ENCODE measurements at places on chromosomes 5 and 9.

DNA sequence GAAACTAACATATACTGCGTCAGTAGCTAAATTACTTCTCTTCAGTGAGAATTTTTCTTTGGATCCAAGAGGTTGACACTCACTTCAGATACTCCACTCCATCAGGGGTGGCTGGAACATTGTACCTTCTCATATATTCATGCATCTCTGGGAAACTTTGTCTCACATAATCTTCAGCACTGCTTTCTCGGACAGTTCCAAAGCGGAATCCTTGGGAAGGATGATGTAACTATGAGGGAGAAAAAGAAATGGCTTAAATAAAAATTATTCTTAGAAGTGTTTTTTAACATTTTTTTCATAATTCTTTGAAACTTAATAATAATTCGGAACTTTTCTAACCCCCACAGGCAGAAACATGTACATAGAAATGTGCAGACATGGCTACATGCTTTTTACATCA lies 33.4 kb upstream of the PPP3R2 start:
- no peak for DNase-seq

DNA sequence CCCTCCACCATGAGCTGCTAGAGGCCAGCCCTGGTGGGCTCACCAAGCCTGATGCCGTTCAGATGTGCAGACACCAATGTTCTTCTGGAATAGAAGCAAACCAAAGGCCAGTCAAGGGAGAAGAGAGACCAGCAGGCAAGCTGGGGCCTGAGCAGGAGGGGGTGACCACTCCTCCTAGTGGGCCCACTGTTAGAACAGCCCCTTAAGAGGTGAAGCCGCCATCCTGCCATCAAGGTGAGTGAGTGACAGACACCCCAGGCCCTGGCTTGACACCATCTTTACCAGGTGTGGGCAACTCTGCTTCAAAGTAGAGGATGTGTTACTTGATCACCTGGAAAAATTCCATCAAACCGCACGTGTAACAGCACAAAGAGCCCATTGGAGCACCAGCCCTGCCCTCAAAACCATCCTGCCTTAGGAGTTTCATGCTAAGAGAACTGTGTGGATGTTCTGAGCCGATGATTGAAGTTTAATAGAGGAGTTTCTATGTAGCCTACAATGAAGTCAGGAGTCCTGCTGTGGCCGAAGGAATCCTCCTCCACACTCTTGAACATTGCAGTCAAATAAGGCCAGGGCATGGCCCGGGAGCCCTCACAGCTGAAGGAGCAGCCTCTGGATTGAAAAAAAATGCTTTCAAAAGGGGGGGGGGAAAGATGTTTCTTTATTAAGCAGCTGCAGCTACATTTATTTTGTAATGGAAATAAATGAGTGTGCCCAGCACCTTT lies 20.8 kb downstream of the AMBP start:
- DNase-seq = no peak

GRCh38 chr9:88388886-88389605 lies 802 bp downstream of the SPIN1 start:
- DNase-seq = peak; percentile 5

DNA sequence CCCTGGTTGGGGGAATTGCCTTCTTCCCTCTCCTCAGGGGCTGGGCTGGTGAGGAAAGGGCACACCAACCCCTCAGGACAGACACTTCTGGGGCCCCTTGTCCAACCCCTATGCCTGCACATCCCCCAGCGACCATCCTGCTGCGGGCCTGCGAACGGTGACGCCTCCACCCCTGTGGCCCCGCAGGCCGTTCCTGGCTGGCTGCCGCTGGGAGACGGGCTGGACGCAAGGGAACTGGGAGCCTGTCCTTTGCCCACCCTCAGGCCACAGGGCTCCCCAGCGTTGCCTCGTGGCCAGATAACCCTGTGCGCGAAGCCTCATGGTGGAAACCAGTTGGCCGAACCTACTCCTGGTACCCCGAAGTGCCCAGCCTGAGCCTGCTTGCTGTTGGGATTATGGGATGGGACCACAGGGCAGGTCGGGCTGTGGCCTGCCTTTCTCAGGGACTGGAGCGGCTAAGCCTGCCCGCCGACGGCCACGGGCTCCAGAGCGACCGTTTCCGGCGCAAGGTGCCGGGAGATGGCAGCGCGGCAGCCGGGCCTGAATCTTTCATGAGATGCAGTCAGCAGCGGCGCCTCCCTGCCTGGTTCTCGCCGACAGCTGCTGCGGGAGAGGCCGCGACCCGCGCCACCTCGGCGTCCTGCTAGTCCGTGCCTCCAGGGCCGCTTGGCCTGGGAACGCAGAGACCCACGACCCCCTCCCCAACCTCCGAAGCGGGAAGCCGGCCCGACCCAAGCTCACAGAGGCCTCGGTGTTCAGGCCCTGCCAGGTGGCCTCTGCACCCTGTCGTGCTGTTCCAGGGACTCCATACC lies 6.5 kb upstream of the PITX1 start:
- no peak for DNase-seq

DNA sequence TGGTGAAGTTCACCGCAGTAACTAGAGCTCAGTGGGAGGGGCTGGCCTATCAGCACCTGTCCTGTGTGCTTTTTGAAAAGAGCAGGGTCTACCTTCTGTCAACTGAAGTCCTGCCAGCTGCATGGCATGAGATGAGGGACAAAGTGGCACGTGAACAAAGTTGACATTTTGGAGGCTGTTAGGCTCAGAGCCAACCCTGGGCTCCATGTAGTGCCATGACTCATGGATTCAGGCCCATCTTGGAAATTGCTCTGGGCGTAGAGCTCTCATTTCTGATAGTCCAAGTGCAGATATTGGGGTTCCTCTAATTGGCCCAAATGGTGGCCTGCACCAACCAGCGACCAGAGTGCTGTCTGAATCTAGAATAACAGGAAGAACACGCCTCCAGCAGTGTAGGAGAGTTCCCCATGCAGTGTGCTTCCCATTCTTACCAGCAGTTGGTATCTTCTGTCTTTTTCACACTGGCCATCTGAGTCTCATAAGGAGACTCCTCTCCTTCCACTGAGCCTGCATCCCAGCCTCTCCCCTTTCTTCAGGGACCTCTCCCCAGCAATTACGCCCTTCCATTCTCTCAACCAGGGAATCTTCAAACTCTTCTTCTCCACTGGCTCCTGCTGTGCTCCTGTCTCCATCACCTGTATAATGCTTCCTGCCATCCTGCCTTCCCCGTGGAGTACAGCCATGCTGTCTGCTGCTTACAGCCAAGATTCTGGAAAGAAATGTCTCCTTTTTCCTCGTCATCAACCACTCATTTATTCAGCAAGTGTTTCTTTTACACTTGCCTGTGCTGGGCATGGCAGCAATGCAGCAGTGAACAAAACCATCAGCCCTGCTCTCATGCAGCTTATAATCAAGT lies 30.4 kb downstream of the IRF1 start:
- no peak for DNase-seq

DNA sequence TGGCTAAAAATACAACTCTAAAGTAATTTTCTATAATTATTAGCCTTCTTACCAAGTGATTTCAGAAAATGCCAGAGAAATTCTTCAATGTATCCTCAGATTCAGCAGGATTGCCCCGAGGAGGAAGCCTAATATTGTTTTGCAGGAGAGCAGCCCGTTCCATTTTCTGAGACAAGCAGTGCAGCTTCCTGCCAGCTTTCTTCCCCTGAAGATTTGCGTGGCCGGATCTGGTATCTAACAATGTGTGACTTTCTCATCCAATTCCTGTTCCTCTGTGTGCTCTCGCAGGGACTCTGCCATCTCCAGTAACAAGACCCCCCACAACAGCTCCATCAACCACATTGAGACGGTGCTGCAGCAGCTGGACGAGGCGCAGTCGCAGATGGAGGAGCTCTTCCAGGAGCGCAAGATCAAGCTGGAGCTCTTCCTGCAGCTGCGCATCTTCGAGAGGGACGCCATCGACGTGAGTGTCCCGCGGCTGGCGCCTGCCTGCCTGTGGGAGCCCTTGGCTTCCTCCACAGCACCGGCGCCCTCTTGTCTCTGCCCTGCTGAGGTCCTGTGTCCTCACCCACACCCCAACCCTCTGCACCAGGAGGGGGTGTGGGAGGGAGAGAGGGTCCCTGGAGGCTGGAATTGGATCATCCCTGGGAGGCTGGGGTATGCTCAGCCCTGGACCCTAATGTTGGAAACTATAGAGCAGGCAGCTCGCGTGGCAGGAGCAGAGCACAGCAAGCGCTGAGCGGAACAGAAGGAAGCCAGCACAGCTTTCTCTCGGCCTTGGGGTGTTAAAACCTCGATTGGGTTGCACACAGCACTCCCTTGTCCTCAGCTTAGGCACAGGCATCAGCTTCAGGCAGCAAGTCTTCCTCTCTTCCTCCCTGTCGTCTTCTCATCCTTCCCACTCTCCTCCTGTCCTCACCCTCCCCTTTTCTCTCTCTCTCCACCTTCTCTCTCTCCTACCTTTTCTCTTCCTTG lies 216.2 kb downstream of the TRIO start:
- DNase-seq = no peak

DNA sequence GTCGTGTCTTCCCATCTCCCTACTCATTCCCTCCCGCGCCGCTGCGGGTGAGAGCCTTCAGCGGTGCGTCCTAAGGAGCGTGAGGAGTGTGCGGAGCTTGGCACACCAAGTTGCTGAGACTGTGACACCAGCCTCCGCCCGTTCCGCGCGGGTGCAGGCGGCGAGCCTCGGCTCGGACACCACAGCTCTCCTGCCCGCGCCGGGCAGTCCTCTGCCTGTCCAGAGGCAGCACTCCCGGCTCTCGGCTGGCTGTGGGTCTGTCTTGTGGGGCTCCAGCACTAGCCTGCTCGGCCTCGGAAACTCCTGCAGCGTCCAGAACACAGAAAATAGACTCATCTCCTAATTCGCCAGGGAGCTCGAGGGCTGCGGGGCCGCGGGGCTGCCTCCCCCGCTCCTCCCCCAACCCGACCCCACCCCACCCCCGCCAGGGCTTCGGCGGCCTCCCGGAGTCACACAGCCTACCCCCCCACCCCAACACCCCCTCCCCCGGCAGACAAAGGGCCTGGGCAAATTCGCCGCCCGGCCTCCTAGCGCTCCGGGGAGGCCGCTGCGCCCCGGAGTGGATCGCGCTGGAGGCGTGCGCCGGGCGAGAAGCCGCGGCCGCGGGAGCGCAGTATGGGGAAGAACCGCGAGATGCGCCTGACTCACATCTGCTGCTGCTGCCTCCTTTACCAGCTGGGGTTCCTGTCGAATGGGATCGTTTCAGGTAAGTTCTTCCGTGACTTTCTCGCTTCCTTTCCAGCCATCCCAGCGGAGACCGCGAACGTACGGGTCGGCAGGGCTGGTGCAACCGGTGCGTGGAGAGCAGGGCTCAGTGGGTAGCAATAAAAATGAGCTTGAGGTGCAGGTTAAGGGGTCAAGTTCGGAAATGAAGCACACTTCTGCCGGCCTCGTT lies at the start of gene ADAMTS19:
ADAMTS19 (plus strand) TSS at position 522 of the 895 bp plus-strand sequence; CDS start at position 616, 94 bp downstream.
- no peak for DNase-seq

DNA sequence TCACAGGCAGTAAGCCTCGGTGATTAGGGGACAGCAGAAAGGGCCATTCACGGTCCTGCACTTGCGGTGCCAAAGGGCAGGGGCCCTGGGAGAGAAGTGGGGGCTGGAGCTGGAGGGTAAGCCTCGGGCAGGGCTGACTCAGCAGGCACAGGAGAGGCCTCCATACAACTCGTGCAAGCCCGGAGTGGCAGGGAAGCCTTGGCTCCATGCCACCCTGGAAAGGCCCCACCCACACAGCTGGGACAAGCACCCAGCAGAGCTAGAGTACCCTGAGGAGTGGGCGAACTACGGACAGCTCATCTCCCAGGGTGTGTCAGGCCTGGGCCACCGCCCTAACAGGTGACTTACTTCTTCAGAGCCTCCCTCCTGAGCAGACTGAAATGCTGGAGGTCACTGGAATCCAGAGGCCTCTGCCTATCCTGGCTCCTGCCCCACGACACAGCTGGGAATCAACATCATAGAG lies 5.6 kb upstream of the CAMK2A start:
- no peak for DNase-seq

DNA sequence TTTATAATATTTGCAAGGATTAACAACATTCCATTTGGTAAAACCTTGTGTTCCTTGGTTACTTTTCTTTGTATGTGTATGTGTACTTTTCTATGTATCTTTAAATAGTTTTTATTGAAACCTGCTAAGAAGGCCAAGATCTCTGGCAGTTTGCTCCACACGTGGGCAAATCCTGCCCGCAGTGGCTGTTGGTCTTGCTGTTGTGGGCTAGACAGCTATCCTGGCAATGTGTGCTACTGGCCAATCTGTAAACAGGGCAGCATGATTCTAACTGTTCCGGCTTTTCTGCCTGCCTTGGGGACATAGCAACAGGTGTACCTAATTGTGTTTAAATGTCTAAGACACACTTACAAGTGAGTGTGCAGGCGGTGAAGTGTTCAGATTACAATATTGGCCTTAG lies 286.6 kb downstream of the RFX3 start:
- no peak for DNase-seq

DNA sequence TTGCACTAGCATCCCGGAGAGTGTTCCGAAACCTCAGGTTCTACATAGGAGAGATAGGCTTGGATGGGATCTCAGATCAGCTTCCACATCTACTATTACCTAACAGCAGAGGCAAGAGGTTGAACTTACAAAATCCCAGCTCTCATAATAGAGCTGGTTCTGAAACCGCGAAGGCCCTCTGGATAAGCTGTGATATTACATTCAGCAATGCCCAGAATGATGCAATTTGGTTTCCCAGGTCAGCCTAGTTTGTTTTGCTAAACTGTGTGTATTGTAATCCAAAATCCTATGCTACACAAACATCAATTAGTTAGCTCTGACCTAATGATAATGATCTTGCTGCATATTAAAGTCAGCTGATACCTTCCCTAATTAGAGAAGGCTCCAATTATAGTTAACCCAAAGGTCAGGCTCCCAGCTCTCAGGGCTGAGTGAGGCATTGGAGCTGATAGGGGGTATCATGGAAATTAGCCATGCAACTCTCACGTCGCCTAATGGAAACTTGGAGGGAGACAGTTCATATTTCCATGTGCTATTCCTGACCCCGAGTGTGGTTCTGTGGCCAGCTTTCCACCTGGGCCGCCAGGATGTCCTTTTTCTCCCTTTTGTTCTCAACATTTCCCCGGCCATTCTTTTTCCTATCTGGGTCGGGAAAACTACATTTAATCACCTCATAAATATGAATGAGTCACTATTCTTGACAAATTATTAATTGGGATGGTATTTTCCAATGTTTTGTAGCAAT lies 278.4 kb upstream of the IRX1 start:
- DNase-seq = no peak

- DNase-seq = no peak
Measured at GRCh38 chr5:157925786-157926671, 67.1 kb upstream of the CLINT1 start.

- DNase-seq = no peak
Measured at GRCh38 chr5:41925555-41925951, 472 bp downstream of the FBXO4 start.

GRCh38 chr9:123887837-123888236 lies 42.1 kb downstream of the DENND1A start:
- DNase-seq = no peak

DNA sequence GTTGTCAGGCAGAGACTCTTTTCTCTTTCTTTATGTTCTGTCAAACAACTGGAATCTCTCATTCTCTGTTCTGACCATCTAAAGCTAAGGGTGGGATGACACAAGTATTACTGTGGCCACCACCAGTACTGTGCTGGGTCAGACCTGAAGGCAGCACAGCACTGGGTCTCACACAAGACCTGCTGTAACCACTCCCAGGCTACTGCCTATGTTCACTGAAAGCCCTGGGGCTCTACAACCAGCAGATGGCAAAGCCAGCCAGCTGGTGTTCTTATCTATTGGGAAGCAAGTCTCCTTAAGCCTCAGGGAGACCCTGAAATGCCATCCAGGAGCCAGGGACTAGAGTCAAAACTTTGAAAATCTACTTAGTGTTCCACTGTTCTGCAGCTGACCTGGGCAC lies 189.5 kb downstream of the SLCO4C1 start:
- DNase-seq = no peak

Data from stimulated activated CD8-positive, alpha-beta memory T cell treated with anti-CD3 and anti-CD28 coated beads, Interleukin-2, amount 100 ng/mL, for 1 hour (primary cell).